ENCODE measurements at places on chromosomes 7 and 10.
A peak's percentile ranks its signal among the peaks of the same experiment; 100 is the strongest.

GRCh38 chr7:112982441-112983063, 104.1 kb downstream of the GPR85 start:
- no peak for DNase-seq

DNA sequence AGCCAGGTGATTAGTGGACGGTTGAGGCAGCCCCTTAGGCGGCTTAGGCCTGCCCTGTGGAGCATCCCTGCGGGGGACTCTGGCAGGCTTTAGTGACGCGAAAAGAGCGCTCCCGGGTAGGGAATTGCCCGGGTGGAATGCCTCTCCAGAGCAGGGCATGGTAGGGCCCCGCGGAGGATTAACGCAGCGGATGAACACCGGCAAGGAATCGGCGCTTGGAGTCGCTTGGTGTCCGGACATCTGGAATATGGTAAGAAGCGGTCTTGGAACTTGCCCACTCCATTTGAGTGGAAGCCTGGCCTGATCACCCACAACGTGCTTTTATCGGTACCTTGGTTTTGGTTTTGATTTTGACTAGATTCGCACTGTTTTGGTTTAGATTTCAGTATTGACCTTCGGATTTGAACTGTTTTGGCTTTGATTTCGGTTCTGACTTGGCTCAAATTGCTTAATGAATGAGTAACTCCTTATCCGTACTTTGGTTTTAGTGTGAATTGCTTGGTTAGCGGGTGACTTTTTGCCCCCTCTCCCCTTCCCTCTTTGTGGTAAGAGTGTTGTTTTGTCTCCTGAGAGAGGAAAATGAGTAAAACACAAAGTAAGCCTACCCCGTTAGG, 24.2 kb upstream of the CHST3 start:
- DNase-seq = no peak

DNA sequence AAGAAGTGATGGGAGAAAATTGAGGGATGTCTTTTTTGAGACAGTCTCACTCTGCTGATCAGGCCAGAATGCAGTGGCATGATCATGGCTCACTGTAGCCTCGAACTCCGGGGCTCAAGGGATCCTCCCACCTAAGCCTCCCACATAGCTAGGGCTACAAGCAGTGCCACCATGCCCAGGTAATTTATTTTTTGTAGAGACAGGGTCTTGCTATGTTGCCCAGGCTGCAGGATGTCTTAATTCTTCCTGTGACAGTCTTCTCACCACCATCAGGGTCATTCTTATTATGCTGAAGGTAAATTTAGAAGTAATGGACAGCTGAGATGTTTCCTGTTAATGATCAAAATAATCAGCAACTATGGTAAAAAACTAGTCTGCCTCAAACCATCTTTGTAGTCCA, 7.1 kb downstream of the DNAJC9 start:
- no peak for DNase-seq

- no peak for DNase-seq
Observed at GRCh38 chr10:131444862-131445461, 133.4 kb upstream of the TCERG1L start.

- no peak for DNase-seq
Observed at GRCh38 chr10:48330269-48330668, 23.8 kb downstream of the MAPK8 start.

DNA sequence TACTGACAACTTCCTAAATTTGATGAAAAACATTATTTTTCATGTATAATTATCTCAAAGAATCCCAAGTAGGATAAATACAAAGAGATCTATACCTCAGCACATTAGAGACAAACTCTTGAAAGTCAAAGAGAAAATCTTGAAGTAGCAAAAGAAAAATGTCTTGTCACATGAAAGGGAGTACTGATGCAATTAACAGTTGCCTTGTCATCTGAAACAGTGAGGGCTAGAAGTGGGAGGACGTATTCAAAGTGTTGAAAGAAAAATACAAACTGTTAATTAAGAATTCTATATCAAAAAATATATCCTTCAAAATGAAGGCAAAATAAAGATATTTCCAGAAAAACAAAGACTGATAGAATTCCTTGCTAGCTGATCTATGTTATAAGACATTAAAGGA, 35.5 kb upstream of the ARHGAP22 start:
- DNase-seq = no peak

DNA sequence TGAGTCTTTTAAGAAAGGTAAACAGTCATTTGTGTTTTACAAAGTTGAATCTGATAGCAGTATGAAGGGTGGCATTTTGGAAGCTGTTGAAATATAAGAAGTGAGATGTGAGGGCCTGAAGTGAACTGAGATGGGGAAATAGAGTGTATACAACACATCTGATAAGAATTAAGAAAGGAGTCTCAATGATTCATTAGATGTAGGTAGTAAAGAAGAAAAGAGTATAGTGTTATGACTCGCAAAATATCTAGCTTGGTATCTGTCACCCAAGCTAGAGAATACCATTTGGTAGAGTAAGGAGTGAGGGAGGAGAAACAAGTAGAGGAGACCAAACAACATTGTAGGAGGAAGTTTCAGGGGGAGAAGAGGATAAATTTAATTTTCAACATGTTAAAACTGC, 5.3 kb downstream of the PTPN12 start:
- DNase-seq = peak; percentile 21

- DNase-seq = peak; percentile 12
Observed at GRCh38 chr7:64602518-64602917, 39.6 kb upstream of the ZNF680 start.

DNA sequence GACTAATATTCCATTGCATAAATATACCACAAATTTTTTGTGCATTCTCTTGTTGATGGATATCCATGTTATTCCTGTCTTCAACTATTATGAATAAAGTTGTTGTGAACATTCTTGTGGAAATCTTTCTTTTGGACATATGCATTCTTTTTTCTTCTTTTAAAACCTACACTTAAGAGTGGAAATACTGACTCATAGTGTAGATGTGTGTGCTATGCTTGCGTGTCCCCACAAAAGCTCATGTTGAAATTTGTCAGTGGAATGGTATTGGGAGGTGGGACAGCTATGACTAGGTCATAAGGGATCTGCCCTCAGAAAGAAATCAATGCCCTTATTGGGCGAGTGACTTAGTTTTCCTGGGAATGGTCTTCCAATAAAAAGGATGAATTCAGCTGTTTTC, 203.6 kb upstream of the PRSS58 start:
- peak; percentile 96 for DNase-seq

- no peak for DNase-seq
Observed at GRCh38 chr10:35126062-35126529, 550 bp upstream of the CREM start.

DNA sequence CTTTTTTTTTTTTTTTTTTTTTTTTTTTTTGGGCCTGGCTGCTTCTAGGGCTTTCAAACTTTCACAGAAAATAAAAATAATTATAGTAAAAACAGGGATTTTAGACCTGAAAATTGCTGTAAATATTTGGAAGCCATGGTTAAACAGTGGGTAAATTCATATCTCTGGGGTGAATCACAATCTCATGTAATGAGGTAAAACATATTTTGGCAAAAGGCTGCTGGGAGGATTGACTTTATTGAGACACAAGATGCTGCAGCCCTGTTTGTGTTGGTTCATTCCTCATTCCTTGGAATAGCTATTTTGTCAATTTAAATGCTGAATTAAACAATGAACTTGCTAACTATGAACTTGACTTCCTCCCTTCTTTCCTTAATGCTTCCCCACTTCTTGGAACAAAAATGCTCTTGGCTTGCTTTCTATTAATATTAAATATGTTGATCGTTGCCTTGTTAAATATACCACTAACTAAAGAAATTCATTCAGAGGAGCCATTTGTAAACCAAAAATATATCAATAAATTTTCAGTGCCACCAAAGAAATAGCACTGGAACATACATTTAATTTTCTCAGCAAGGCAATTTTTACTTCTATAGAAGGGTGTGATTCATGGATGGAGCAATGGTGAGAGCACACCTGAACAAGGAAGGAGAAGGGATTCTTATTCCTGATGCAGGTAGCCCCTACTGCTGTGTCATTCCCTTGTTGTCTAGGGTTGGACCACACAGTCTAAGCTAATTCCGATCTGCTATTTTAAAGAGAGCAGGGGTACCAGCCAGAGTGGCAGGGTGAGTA, 24.6 kb downstream of the AGK start:
- DNase-seq = peak; percentile 20

- no peak for DNase-seq
Observed at GRCh38 chr10:75352650-75353049, 48.9 kb downstream of the ZNF503 start.

DNA sequence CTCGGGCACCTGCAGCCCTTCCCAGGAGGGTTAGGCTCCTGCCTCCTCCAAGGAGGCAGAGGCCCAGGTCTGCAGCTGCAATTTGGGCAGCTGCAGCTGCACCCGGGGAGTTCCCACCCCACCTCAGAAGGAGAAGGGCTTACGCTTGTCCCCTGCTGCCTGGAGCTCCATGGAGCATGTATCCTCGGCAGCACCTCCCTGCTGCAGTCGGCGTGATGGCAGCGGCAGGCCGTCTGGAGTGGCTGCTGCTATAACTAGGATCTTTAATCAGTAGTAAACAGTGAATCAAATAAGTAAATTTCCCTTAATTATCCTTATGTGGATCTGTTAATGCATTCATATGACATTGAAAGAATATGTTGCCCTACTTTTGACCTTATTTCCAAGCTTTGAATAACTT, 167.0 kb downstream of the PON1 start:
- no peak for DNase-seq

GRCh38 chr7:128206747-128207500, 34.2 kb upstream of the LEP start:
- DNase-seq = no peak

DNA sequence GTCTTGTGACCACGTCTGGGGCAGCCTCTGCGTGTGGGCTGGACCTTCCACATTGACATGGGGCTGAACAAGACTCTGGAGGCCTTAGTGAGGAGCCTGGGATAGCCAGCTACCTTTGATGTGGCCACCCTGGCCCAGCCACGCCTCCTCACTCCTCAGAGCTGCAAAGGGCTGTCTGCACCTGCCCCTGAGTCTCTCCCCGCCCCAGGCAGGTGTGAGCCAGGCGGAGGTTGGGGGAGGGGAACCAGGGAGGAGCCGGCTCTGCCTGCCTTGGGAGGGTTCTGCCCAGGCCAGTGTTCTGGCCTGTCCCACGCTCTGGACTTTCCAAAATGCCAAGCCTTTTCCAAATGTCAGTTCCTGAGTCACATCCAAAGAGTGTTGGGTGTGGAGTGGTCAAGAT, 72.2 kb downstream of the GTF2IRD1 start:
- DNase-seq = no peak

GRCh38 chr10:15789793-15790525, 70.2 kb upstream of the ITGA8 start:
- DNase-seq = peak; percentile 74

DNA sequence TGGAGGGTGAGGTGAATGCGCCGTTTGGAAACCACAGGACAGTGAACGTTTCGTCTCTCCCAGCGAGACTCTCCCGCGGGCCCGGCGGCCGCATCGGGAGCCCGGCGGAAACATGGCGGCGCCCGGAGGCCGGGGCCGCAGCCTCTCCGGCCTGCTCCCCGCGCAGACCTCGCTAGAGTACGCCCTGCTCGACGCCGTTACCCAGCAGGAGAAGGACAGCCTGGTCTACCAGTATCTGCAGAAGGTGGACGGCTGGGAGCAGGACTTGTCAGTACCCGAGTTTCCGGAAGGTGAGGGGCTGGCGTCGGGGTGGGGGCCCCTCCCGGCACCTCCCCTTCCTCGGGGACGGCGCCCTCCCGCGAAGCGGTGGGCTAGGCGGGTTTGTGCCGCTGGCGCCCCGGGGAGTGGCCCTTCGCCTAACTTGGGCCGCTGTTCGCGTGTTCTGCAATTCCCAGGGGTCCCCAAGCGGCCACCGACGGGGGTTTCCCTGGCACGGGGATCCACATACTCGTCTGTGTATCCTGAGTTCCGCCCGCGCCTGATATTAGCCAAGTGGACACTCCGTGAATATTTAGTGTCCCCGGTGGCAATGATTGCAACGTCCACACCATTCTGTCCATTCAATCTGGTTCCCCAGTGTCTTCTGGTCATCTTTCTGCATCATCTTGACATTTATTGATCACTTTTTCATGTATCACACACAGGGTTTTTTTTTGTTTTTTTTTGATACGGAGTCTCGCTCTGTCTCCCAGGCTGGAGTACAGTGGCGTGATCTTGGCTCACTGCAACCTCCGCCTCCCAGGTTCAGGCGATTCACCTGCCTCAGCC, 514 bp downstream of the NHLRC2 start:
- peak; percentile 18 for DNase-seq

DNA sequence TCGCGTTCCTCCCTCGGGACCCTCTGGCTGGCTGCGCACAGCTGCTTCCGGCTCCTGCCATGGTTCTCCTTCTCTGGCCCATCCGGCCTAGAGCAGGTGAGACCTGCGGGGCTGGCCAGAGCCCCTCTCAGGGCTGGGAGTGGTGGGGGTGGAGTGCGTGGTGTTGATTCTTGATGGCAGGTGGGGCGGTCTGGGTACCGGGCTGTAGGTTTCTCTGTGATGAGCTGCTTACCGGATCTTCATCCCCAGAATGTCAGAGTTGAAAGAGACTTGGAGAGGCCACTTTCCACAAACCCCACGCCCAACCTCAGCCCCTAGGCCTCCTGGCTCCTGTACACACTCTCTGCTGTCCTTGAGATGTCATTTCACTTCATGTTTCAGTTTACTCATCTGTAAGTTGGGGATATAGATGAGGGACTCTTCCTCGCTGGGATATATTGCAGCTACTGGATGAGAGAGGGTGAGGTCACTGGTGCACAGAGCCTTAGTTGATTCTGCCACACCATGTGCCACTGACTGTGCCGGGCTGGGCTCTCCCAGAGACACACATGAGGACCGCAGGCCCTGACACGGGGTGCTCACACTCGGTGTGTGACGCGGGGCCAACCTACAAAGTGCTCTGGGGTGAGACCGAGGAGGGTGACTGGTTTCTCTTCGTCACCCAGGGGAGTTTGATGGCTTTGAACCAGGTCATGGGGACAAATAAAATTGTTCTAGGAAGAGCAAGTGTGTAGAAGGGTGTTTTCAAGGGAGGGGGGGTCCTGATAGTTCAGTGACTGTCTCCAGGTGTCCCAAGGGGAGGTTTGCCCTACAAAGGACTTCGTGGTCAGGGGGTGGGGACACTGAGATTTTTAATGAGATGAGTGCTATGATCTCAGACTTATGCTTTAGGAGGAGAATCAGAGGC, 29.5 kb downstream of the ZNF775 start:
- DNase-seq = no peak

DNA sequence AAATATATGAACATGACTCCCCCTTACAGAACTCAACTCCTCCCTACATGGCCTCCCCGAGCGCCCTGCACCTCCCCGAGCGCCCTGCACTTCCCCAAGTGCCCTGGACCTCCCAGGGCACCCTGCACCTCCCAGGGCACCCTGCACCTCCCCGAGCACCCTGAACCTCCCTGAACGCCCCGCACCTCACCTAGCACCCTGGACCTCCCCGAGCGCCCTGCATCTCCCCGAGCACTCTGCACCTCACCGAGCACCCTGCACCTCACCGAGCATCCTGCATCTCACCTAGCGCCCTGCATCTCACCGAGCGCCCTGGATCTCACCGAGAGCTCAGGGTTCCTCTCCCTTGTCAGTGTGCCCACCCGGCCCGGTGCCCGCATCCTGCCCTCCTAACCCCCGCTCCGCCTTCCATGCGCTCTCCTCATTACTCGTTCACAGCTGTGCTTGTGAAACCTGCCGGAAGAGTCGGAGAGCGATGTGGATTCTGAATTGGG, 134.3 kb downstream of the ACTR3B start:
- DNase-seq = no peak

Measured in HFFc6 (cell line).